ENCODE measurements at places on chromosomes 3 and 15. TPM values are rescaled to one million over a fixed set of nuclear protein-coding genes. Genes with fewer than 3 reads are reported as not detected.

DNA sequence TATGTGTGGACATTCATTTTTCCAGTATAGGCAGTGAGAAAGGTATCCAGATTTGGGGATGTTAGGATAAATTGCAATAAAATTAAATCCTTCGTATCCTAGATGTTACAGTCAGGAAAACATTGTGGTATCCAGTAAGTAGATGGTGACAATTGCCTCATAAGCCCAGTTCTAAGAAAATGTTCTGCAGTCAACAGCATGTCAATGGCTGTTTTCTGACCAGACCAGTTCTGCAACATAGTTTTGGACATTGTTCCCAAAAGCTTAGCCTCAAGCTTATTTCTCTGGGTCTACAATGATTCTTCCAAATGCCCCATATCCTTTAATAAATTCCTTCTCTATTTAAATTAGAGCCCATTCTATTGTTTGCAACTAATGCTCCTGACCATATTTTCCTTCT, 480.7 kb downstream of the FHIT start:
- no peak for DNase-seq

DNA sequence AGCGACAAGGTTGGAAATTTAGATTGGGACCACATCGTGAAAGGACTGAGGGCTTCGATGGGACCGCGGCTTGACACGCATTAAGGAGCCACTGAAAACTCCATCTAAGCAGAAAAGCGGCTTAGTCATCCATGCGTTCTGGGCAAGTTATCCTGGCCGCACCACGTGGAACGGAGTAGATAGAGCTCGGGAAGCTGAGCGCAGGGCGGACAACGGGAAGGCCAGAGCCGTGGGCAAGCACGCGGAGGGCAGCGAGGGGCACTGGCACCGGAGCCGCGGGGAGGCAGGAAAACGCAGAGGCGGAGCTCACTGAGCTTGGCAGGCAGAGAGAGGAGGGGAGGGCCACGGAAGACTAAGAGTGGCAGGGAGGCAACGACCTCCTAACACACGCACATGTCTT, 61.3 kb upstream of the VGLL4 start:
- no peak for DNase-seq

GRCh38 chr3:170368921-170369320, 11.4 kb downstream of the SKIL start:
- no peak for DNase-seq

- DNase-seq = no peak
These were observed 2.3 kb downstream of the SERP1 start for GRCh38 chr3:150544041-150544440.

GRCh38 chr3:22977650-22978289, 225.4 kb upstream of the UBE2E2 start:
- no peak for DNase-seq

Gene SLC12A1
- not detected for polyA plus RNA-seq
